ENCODE measurements at places on chromosomes 5 and 9.
A peak's percentile ranks its signal among the peaks of the same experiment; 100 is the strongest.

DNA sequence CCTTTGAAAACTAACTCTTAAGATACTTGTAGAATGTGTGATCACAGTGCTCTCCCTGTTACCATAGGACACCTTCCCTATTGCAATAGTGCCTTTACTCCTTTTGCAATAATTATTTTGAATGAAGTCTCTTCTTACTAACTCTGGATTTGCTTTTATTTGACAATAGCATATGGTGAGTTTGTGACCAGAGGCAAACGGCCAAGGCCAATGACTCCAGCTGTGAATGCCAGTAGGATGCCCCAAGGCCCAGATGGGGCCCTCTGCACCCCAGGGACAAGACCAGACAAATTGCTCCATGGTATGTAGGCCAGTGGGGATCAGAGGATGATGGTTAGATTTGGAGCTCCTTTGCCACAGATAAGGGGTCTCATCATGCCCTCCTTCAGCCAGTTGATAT, 116.9 kb downstream of the NPR3 start:
- DNase-seq = no peak

DNA sequence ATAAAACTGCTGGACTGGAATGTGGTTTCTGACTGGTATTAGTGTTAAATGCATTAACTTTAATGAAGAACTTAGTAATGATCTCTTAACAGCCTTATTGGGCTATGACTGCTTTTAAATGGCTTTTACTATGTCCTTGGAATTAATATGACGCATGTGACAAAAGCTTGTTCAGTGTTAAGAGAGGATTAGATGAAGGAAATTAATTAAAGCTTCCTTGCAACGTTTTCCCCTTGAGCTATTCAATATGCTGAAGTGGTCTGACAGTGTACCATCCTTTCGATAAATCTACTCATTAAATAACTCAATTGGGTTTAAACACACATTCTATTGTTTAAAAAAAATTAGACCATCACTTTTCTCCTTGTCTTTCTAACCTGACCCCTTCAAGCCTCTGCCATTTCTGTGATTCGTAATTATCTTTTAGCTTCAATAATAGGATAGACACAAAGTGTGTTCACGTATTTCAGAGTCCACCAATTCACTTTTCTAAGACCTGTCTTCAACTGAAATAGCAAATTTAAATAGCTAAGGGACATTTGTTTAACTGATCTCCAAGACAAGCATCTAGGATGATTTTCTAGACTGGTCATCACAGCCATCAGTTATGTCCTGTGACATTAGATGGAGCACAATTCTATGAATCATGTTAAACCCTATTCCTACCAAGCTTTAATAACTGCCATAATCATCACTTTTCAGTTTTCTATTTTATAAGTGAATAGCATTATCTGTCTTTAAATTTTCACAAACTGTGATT, 1258.0 kb upstream of the CDH9 start:
- DNase-seq = no peak

DNA sequence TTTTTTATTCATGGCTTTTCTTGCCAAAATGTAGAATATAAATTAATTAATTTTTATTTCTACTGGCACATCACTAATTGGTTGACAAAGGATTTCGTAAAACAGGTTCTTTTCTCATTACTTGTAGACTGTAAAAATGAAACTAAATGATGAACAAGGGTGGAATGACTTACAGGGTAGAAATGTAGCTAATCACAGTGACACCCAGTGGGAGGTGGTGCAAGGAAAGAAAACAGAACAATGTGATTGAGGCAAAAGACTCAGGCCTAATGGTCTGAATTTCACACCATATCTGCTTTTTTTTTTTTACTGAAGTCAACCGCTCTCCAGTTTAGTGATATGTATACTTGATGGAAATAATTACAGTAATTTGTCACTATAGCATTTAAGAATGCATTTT, 28.9 kb downstream of the GABRG2 start:
- DNase-seq = no peak

- DNase-seq = no peak
Observed at GRCh38 chr5:10400411-10400810, 41.3 kb upstream of the ROPN1L start.

DNA sequence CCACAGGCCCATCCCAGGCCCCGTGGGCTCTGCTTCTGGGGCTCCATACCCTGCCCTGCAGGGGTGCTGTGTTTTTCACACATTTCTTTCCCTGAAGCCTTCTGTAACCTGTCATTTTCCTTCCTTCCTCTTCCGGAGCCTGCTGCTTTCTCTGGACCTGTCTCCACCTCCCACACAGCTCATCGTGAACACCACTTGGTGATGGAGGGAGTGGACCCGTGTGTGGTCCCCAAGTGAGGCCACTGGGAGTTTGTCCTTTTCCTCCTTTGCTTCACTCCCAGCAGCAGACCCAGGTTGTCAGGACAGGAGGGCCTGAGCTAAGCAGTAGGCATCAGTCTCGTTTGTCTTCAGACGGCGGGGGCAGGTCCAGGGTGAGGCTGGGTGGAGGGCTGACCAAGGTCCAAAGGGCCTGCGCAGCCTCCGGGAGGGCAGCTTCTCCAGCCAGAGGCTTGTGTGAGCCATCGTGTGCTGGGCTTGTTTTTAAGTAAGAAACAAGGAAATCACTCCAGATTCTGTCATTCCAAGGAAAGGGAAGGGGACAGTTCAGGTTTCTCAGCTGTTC, 5.8 kb upstream of the POMT1 start:
- DNase-seq = no peak

GRCh38 chr9:33445389-33446239, 1.8 kb downstream of the AQP3 start:
- DNase-seq = no peak

- no peak for DNase-seq
Observed at GRCh38 chr5:150619359-150620230, 20.9 kb upstream of the SYNPO start.

GRCh38 chr5:133921069-133921468, 47.4 kb downstream of the C5orf15 start:
- no peak for DNase-seq

DNA sequence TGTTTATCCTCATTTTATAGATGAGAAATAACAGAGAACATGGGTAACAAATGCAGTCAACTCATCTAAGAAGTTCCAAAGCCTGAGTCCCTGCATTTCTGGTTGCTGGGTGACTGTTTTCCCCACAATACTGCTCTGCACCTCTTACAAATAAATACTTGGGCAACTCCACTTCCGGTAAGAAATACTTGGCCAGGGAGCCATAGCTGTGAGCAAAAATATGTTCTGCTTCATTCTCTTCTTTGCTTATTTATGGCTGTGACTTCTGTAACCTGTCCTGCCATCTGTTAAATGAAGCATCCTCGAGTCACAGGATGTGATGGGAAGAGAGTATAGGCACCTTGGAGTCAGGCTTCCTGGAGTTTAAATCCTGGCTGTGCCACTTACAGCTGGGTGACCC, 49.9 kb downstream of the GDNF start:
- no peak for DNase-seq

- no peak for DNase-seq
Observed at GRCh38 chr9:126668058-126668457, 54.3 kb downstream of the LMX1B start.

GRCh38 chr9:112601636-112602035, 115.0 kb downstream of the KIAA1958 start:
- no peak for DNase-seq

DNA sequence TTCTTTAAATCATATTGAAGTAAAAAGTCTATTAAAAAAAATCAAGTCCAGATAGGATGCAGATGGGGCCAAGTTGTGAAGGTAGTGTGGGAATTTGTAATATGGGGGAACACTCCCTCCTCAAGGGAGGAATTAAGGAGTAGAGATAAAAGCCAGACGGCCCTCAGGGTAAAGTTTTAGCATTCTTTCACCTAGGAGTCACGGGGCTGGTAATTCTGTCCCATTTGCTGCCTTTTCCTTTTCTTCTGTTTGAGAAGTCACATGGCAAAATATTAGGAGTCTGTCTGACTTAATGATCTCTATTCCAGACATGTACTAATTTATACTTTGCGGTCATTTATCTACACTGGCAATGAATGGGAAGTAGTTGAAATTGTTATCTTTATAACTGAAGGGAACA, 61.9 kb downstream of the SNX24 start:
- no peak for DNase-seq

GRCh38 chr5:82748688-82749460, 328.3 kb downstream of the TMEM167A start:
- DNase-seq = no peak

GRCh38 chr5:133652951-133653759, 40.8 kb upstream of the FSTL4 start:
- no peak for DNase-seq

DNA sequence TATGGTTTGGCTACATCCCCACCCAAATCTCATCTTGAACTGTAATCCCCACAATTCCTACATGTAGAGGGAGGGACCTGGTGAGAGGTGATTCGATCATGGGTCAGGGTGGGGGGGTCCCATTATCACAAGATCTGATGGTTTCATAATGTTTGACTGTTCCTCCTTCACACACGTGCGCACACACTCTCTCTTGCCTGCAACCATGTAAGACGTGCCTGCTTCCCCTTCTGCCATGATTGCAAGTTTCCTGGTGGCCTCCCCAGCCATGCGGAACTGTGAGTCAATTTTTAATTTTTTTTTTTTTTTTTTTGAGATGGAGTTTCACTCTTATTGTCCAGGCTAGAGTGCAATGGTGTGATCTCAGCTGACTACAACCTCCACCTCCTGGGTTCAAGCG, 27.0 kb downstream of the FAM169A start:
- no peak for DNase-seq

- no peak for DNase-seq
Observed at GRCh38 chr9:99607842-99608448, 213.7 kb upstream of the NR4A3 start.

- DNase-seq = no peak
Observed at GRCh38 chr9:100819980-100820379, 208.5 kb upstream of the PLPPR1 start.

GRCh38 chr9:124771867-124772679, 962 bp upstream of the NR6A1 start:
- no peak for DNase-seq

- DNase-seq = no peak
Observed at GRCh38 chr9:113895526-113895925, 19.4 kb downstream of the ZNF618 start.

- DNase-seq = no peak
Observed at GRCh38 chr5:75640826-75641225, 29.6 kb downstream of the ANKDD1B start.

DNA sequence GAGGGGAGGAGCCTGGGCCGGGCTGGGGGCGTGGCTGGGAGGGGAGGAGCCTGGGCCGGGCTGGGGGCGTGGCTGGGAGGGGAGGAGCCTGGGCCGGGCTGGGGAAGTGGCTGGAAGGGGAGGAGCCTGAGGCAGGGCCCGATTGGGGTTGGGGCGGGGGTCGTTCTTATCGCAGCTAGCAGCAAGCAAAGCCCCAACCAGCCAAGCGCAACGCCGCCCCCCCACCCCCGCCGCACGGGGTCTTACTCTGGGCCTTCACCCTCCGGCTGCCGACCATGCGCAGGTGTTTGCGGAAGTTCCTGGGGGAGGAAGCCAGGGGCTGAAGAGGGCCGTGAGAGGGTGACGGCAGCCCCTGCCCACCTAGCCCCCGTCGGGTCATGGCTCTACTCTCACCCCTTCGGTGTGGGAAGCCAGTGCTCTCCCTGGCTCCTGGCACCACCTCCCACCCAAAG, 5.0 kb downstream of the NSMF start:
- DNase-seq = no peak

DNA sequence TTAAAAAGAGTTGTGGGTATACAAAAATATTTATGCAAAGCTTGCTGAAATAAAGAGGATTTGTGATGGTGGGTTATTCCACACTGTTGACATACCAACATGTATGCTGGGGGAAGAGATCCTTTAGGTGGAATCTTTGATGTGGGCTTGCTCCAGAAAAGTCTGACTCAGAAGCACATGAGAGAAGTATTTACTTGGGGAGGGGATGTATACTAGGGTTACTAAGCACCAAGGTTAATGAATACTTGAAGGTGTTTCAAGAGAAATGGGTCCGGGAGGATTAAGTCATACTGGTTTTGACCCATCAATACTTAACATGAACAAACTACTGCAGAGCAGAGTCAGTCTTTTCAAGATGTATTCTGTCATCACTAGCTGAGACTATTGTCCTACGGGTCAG, 316.4 kb upstream of the GRIN3A start:
- DNase-seq = no peak

DNA sequence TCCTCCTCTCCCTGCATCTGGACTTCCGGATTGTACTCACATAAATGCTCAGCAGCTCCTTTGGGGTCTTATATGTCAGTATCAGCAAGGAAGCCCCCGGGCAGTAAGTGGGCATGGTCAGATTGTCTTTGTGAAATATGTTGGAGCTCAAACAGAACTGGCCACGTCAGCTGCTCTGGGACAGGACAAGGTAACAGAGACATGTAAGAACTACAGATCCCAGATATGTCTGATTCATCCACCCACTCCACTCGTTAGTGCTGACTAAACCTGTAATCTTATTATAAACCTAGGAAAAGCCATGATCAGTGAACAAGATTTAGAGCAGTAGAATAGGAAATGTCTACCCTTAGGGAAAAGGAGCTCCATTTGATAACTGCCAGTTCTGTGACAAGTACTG, 561.8 kb downstream of the CETN3 start:
- DNase-seq = no peak

- DNase-seq = peak; percentile 61
Observed at GRCh38 chr5:138466900-138467710, 1.8 kb downstream of the EGR1 start.

DNA sequence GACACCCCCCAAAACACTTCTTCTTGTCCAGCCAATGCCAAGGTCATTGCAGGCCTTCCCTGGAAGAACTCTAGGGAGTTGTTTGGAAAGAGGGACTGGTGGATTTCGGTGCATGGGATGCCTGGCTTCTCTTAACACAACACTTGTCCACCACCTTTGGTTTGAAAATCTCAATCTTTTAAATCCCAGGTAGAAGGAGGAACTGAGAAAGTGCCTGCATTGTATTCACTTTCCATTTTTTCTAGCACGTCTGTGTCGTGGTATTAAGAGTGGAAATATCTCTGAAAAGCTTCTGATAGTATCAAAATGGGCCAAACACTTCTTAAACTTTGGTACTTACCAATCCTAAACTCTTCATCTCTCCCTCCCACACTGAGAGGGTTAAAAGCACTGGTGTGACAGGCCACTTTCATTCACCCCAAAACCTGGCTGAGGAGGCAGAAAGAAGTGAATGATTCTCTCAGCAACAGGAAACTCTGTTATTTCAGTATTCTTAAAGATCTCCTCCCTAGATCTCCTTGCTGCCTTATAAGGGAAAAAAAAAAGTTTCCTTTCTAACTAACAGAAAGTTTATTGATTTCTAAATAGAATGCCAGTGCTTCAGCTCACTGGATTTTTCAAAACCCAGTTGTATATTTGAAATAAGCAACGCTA, 3.9 kb upstream of the NFIB start:
- DNase-seq = no peak

All from stimulated activated CD4-positive, alpha-beta T cell treated with anti-CD3 and anti-CD28 coated beads, Interleukin-15, amount 100 ng/mL, for 1 hour (primary cell).